ENCODE measurements at places on chromosomes 5 and 9. TPM values are rescaled to one million over a fixed set of nuclear protein-coding genes. Genes with fewer than 3 reads are reported as not detected.

The PCDHGA6 gene
- total RNA-seq, result 0.64 TPM

The SPATA24 gene
- total RNA-seq, result 4.2 TPM

The PCDHB3 gene
- not detected for total RNA-seq

DNA sequence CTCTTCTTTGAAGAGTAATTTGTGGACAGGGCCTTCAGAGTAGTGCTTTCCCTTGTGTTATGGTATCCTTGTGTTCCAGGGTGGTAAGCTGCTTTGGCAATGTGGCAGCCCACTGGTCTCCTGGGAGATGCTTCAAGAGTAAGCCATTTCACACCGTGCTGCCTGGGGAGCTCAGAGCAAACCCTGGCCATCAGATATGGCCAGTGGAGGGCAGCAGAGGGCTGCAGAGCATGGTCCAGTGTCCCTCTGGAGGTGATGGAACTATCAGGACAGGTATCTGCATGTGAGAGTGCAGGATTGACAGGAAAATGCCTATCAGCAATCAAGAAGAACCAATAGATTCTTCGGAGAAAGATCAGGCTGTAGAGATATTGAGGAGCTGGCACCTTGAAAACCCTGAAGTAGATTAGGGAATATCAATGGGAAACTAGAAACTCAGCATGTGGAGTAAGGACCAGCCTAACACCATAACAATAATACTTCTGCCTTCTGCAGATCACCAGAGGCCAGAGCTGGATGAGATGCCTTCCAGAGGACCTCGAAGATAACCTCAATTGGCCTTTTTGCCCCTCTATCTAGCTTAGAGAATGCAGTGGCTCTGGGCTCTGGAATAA, 90.8 kb downstream of the PLPPR1 start:
- DNase-seq, result no peak

- no peak for DNase-seq
Measured at GRCh38 chr5:74625742-74626241, 14.7 kb downstream of the ENC1 start.
